Right cardiac atrium (tissue), 5 donors: ENCODE measurements at places on chromosomes 3 and 15.

DNA sequence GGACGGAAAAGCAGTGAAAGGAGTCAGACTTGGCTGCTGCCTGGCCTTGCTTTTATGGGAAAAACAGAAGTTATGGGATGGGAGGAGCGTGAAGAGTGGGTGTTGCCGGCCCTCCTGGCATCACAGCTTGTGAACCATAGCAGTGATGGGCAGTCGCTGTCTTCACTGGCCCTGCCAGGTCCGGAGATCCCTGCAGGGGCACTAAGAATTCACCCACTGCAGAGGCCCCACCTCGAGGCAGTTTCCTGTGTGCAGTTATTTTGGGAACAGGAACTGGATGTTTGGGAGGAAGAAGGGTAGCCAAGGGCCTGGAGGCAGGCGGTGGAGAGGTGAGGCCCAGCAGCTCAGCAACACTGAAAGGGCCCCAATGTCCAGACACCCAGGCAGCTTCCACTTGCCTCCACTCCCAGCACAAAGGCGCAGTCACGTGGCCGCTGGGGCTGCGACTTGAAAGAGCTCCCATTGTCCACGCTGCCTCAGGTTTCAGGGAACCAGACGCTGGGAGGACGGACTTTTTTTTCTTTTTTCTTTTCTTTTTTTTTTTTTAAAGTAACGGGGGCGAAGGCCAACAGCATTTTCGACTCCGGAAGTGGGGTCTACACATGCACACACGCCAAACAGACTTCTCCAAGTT lies 255.6 kb downstream of the ZNF621 start:
- DNase-seq = peak; percentile 93

GRCh38 chr3:141669434-141669833 lies 68.7 kb upstream of the RNF7 start:
- DNase-seq = no peak

DNA sequence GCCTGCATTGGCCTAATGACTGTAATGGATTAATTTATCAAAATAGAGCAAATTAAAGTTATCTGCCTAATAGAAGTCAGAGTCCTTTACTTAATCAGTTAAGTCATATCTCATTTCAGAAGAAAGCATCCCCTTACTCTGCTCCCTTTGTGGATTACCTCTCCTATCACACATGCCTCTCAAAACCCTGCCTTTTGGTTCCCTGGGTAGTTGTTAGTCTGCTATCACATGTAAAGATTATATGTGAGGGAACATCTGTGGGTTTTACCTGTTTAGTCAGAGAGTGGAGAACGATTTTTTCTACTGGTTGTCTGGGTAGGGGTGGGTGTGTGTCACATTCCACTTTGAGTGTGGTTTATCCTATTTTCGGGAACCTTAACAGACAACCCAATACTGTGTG lies 16.4 kb downstream of the UBE2E2 start:
- no peak for DNase-seq

GRCh38 chr15:71595846-71596553 lies 214.4 kb upstream of the NR2E3 start:
- no peak for DNase-seq

DNA sequence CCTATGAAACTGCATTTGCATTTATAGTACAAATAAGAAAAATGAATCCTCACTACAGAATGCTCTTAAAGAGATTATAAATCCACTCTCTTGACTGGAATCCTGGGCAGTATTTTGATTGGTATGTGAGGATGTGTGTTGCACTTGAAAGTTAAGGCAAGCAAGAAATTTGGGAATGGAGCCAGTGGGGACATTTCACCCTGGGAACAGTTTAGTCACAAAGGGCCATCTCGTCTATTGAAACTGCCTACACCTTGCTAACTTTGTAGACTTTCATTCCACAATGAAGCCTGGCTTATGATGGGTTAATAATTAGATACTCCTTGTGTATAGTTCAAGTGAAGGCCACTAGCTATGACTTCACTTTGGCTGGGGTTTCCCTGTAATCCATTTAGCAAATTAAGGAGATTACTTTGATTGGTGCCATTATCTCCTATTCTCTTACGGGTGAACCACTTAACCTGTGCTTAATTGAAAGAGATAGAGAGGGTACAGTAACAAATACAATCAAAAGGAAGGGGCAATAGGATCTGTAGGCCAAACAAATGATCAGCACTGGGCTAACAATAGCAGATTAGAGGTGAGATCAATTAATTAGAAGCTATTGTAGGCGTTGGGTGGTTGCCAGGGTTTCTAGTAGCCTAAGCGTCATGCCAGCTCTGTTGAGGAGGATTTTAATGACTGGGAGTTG lies 146.9 kb upstream of the RARB start:
- no peak for DNase-seq

- no peak for DNase-seq
These were observed 6.8 kb downstream of the CD96 start for GRCh38 chr3:111548756-111549155.

DNA sequence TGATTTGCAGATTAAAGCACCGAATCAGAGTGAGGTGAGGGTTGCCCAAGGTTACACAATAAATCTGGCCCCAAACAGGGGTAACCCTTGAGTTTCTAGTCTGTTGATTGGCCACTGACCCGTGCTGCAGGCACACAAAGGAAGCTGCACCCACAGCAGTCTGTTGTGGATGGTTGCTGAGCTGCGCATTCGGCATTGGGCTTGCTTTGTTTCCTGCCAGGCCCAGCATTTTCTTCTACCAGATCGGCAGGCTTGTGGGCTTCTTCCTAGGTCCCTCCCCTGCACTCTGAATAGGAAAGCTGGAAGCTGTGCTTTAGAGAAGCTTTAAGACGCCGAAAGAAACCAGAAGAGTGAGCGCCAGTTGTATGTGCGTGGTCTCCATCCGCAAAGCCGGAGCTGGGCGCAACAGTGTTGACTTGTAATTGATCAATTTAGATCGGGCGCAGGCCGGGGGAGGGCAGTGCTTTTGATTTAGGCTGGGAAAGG lies 12.1 kb downstream of the B3GNT5 start:
- peak; percentile 40 for DNase-seq

- DNase-seq = no peak
These were observed 14.9 kb downstream of the MUC4 start for GRCh38 chr3:195796795-195797194.

GRCh38 chr3:155941354-155941753 lies 70.9 kb downstream of the GMPS start:
- DNase-seq = no peak

DNA sequence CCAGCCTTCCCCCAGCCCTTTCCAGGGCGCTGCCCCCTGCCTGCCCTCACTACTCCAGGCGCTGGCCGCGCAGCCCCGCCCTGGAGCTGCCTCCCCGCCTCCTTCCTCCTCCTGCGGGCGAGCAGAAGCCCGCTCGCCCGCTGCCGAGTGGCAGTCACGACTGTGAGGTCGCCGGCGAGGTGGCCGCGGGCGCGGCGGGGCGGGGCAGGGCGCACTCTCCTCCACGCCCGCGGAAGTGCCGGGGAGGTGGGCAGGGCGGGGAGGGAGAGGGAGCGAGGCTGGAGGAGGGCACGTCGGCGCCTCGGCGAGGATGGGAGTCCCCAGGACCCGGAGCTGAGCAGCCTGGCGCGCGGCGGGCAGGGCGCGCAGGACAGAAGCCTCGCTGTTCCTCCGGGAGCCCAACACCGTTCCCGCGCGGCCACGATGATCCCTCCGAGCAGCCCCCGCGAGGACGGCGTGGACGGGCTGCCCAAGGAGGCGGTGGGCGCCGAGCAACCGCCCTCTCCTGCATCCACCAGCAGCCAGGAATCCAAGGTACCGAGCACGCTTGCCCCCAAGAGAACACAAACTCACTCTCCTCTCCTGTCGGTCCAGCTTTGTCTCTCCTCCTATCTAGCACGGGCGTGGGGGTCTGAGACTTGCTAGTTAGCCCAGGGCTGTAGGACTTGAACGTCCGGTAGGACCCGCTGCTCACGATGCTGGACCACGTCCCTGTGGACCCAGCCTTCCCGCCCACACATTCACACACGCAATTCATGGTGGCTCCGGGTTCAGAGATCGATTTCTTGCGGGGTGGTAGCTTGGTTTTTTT lies at the start of gene STAC:
Gene STAC, plus strand, starts transcription at position 284 of the 811 bp plus-strand sequence. Its CDS starts 140 bp downstream, at position 424.
- peak; percentile 57 for DNase-seq

DNA sequence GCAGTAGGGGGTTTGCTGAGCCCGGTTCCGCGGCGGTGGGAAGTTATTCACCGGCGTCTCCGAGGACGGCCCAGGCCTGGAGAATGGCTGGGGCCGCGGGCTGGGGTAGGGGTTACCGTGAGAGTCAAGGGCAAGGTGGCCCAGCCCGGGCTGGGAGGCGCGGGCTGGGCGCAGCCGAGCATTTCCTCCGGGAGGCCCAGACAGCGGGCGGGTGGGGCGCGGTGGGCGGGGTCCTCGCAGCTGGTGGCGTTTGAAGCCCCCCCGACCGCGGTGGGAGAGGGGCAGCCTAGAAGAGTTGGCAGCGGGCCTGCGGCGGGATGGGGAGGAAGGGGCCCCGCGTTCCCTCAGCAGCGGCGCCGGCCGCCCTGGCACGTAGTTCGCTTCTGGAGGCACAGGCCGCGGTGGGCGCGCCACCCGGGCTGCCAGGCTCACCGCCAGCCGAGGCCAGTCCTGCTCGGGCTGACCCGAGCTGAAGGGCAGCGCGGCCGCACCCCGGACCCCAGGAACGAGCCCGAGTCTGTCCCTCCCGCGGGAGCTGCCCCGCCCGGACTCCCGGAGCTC lies 960 bp upstream of the KLF13 start:
- DNase-seq = peak; percentile 94

DNA sequence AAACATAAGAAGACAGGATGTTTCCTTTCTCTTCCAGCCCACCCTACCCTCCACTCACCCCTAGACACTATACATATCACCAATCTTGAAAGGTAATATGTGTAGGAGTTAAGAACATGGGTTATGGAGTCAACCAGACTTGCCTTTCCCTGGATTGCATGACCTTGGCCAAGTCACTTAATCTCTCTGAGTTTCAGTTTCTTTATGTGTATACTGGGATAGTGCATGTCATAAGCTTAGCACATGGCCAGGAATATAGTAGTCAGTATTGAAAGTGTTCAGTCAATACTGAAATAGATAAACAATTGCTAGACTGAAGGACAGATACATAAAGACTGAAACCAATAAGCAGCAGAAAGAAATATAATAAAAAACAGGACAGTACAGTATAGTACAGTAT lies 283.2 kb upstream of the STT3B start:
- no peak for DNase-seq

DNA sequence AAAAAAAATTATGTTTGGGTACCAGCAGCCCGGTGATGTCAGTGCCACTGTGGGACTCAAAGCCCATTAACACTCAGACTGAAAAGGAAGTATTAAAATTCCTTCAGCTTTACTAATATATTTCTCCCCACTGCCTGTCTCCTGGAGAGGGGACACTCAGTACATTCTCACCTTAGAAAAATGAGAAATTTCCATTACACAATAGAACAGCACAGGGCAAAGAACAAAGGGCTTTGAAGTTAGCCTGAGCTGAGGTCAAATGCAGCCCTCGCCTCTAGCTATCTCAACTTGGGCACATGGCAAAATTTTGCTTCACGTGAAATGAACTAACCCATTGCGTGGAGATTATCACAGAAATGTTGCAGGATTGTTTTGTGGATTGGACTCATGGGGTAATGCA lies 80.8 kb downstream of the RARB start:
- DNase-seq = no peak

DNA sequence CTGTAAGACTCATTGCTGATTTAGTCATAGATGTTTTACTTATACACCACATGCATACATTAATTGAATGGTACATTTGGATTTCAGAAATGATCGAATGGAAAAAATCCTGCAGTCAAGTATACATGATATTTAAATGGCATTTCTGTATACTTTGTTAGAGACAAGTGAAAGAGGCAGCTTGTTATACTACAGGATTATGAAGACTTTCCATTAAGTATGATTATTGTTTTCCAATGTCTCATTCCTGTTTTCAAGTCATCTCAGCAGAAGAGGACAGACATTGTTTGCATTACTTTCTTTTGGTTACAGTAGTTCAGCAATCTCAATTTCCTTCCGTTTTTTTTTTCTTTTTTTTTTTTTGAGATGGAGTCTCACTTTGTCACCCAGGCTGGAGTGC lies 36.6 kb upstream of the DPPA4 start:
- no peak for DNase-seq

GRCh38 chr3:171125010-171125409 lies 98.5 kb upstream of the SLC2A2 start:
- no peak for DNase-seq

GRCh38 chr15:66622591-66623022 lies 56.8 kb upstream of the LCTL start:
- DNase-seq = no peak

GRCh38 chr3:197003461-197004385 lies 25.9 kb downstream of the MELTF start:
- DNase-seq = no peak

- peak; percentile 65 for DNase-seq
These were observed 76.2 kb downstream of the LARS2 start for GRCh38 chr3:45464336-45465170.

- no peak for DNase-seq
These were observed 1.5 kb downstream of the CAND2 start for GRCh38 chr3:12797892-12798558.

DNA sequence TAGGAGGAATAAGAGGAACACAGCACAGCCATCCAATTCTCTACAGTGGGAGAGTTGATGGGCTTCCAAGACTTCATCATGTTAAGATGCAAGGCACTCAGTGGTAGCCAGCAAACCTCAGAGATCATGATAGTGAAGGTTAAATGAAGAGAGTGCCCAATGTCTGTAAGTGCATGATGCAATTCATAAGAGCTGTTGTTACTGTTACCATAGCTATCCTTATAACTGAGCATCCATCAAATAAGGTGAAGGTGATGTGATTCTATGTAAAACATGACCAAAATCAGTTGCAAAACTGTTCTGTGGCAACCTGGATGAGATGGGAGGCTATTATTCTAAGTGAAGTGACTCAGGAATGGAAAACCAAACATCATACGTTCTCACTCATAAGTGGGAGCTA lies 289.7 kb downstream of the MAGI1 start:
- DNase-seq = no peak

- DNase-seq = no peak
These were observed 17.3 kb downstream of the PXK start for GRCh38 chr3:58349792-58350626.

- no peak for DNase-seq
These were observed 816.3 kb downstream of the FHIT start for GRCh38 chr3:60434950-60435349.

- no peak for DNase-seq
These were observed 241.7 kb upstream of the HES1 start for GRCh38 chr3:193894121-193894863.

DNA sequence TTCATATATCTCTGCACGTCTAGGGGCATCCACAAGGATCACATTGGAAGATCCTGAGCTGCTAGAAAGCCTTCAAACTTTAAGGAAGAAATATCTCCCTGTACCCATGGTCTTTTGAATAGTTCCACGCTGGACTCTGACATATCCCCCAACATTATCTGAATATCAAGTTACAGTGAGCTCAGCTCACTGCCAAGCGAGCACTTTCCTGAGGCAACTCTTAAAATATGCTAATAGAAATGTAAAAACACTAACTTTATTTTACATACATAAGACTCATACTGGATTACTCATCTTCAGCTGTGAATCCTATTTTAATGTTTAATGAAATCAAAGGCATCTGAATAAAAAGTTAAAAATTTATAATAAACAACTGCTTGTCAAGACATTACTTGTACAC lies 420.2 kb upstream of the CCDC54 start:
- DNase-seq = no peak
